ENCODE measurements at places on chromosomes 7 and 10. TPM values are rescaled to one million over a fixed set of nuclear protein-coding genes. Genes with fewer than 3 reads are reported as not detected.

- DNase-seq, result no peak
Measured at GRCh38 chr10:113199459-113199858, 249.4 kb downstream of the TCF7L2 start.

DNA sequence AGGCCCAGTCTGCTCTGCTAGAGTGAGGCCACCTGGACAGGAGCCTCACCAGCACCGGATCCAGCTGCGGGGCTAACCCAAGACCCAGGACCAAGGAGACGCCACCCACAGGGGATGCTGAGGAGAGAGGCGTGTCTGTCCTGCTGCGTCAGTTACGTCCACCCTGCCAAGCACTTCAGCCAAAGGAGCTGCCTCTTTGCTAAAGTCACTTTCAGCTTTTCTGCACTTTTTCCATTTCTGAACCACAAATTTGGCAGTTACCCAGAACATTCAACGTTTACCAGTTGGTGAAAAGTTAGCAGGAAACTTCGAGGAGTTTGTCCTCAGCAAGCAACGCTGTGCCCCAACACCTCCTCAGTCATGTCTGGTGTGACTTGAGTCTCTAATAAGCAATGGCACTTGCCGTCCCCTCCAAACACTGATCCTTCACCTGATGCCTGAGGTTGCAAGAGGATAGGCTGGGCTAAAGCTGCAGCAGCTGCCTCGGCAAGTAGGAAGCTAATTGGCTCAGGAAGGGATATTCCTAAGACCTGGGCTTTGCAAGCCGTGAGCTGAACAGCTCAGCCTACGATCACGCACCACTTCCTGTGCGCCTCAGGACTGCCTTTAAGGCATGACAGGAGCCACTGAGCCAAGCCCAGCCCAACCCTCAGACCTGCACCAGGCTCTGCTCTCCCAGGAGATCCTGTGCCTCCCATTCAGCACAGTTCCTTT is 40.1 kb downstream of the KCNH2 start:
- peak; percentile 67 for DNase-seq

DNA sequence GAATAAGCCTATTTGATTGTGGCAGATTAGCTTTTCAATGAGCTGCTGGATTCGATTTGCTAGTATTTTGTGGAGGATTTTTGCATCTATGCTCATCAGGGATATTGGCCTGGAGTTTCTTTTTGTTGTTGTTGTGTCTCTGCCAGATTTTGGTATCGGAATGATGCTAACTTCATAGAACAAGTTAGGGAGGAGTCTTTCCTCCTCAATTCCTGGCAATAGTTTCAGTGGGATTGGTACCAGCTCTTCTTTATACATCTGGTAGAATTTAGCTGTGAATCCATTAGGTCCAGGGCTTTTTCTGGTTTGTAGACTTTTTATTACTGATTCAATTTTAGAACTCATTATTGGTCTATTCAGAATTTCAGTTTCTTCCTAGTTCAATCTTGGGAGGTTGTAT is 43.4 kb upstream of the KLF14 start:
- DNase-seq, result no peak

Gene CACNB2
- 1.2 TPM for polyA plus RNA-seq

GRCh38 chr10:126966938-126967337 is 61.7 kb downstream of the DOCK1 start:
- no peak for DNase-seq

DNA sequence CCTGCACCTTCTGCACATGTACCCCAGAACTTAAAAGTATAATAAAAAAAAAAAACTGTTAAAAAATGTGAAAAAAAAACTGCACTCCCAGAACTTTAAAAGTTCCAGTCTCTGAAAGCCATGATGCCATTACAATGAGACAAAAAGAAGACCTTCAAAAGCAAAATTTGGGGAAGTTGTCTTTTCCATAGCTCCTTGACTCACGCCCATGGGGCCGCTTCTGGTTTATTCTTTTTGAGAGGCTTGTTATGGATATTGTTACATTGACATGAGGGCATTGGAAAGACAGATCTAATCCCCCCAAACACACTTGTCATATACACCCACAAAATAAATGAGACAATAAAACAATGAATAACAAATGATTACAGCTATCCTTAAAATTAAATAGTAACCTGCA is 798 bp downstream of the BLNK start:
- no peak for DNase-seq

Gene LAMB1
- 22.8 TPM for polyA plus RNA-seq

- no peak for DNase-seq
Measured at GRCh38 chr10:33117230-33117629, 159.2 kb upstream of the ITGB1 start.

GRCh38 chr7:129067943-129068548 is 13.1 kb upstream of the TNPO3 start:
- DNase-seq, result no peak

DNA sequence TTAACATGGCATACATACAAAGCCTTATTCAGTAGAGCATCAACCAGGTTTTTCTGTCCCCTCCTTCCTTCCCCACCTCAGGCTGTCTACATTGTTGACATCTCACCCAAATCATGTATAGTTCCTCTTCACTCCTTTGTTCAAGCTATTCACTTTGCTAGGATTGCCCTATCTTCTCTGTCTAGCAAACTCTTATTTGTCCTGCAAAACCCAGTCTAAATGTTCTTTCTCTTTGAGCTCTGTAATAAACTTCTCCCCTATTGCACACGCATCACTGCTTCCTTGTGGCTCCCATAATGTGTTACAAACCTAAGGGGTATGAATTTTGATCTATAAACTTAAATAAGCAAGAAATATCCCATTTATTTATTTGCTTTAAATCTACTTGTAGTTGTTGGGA is 36.8 kb downstream of the MYPN start:
- no peak for DNase-seq

DNA sequence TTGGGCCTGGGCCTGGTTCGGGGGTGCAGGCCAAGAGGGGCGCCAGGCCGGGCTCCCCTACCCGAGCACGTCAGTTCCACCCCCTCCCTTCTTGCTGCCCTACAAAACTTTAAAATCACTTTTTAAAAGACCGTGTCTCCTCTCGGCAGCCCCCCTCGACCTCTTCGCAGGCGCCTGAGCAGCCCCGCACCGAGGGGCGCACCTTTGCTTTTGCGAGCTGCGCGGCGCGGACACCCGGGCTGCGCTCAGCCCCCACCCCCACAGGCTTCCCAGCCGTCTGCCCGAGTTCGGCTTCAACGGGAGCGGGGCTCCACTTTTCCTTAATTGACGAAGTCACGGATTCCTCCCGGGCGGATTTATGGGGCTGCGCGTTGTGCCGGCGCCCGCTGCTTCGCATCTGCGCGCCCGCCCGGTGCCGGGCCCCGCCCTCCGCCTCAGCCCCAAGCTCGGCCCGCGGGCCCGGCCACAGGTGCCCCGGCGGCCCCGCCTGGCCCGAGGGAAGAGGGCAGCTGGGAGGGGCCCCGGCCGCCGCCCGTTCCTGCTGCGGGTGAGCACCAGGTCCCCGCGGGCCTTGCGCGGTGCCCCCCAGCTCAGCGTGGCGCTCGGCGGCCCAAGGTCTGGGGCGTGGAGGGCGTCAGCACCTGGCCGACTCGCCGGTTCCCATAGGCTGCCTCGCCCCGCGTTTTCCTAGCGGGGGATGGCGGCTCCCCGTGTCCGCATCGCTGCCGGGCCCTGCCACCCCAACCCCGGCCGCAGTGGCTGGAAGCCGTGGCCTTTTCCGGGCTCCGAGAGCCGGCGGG is 10.8 kb upstream of the MNX1 start:
- no peak for DNase-seq
